ENCODE measurements at places on chromosomes 12 and 14. TPM values are rescaled to one million over a fixed set of nuclear protein-coding genes. Genes with fewer than 3 reads are reported as not detected.

The KRT6C gene
- total RNA-seq: not detected

The ASPG gene
- not detected for total RNA-seq

The NR4A1 gene
- 0.38 TPM for total RNA-seq

The CHGA gene
- not detected for total RNA-seq

The NUAK1 gene
- total RNA-seq: 116 TPM

The PRIMA1 gene
- not detected for total RNA-seq

The KLRB1 gene
- total RNA-seq: not detected

The TMEM233 gene
- under 0.01 TPM for total RNA-seq

The DIO2 gene
- not detected for total RNA-seq

The RAB21 gene
- 12.4 TPM for total RNA-seq

The P3H3 gene
- total RNA-seq: 58.1 TPM

The ING4 gene
- total RNA-seq: 37.7 TPM

The KRT5 gene
- total RNA-seq: not detected

The P2RX2 gene
- total RNA-seq: not detected

The RASSF9 gene
- total RNA-seq: 4.3 TPM

The CRIP2 gene
- total RNA-seq: 236 TPM

The RNASE2 gene
- not detected for total RNA-seq

The CCDC59 gene
- total RNA-seq: 52.9 TPM

The PZP gene
- total RNA-seq: 0.98 TPM

The TMPO gene
- total RNA-seq: 110 TPM

The PRIM1 gene
- 9.1 TPM for total RNA-seq

The STYK1 gene
- 12.3 TPM for total RNA-seq

The SINHCAF gene
- 99.8 TPM for total RNA-seq

The ADAM20 gene
- 0.65 TPM for total RNA-seq

The LAG3 gene
- 0.33 TPM for total RNA-seq

The RBM19 gene
- total RNA-seq: 30.7 TPM

The SMIM41 gene
- 0.19 TPM for total RNA-seq

The OR10AD1 gene
- not detected for total RNA-seq

The PROX2 gene
- under 0.01 TPM for total RNA-seq

The PRR4 gene
- 0.76 TPM for total RNA-seq

The GARIN6 gene
- total RNA-seq: not detected

The INTS13 gene
- 46.5 TPM for total RNA-seq

The COX6A1 gene
- total RNA-seq: 308 TPM

The RPL41 gene
- total RNA-seq: 2,622 TPM

The IL26 gene
- not detected for total RNA-seq

The OR10A7 gene
- not detected for total RNA-seq

The PRPF39 gene
- total RNA-seq: 26.1 TPM

The SOS2 gene
- total RNA-seq: 24.2 TPM

The PLCZ1 gene
- total RNA-seq: not detected

The SSTR1 gene
- 0.33 TPM for total RNA-seq

The SLC39A5 gene
- not detected for total RNA-seq

The GDF3 gene
- total RNA-seq: 0.96 TPM

The FBLN5 gene
- 0.96 TPM for total RNA-seq

The TOMM20L gene
- not detected for total RNA-seq

The SLC7A8 gene
- 0.33 TPM for total RNA-seq

The PSME1 gene
- 68.6 TPM for total RNA-seq

The FLRT2 gene
- total RNA-seq: 342 TPM

The KCNC2 gene
- total RNA-seq: not detected

The TMEM63C gene
- not detected for total RNA-seq

The TRAF3 gene
- total RNA-seq: 27.3 TPM

The PLEKHH1 gene
- total RNA-seq: 0.33 TPM

The GLRX5 gene
- 37.2 TPM for total RNA-seq

The DNM1L gene
- 72.2 TPM for total RNA-seq

The R3HDM2 gene
- 13.6 TPM for total RNA-seq

The OR5AU1 gene
- total RNA-seq: not detected

The LRRIQ1 gene
- total RNA-seq: 0.86 TPM
